ENCODE measurements at places on chromosomes 5 and 9. TPM values are rescaled to one million over a fixed set of nuclear protein-coding genes. Genes with fewer than 3 reads are reported as not detected.

Gene CDH12
- not detected for total RNA-seq

Gene SCGB3A2
- total RNA-seq: not detected

Gene OTP
- not detected for total RNA-seq

Gene PARP8
- total RNA-seq: 57.2 TPM

Gene CARD9
- 6.1 TPM for total RNA-seq

Gene ABHD17B
- total RNA-seq: 7.1 TPM

Gene FGD3
- 80.2 TPM for total RNA-seq

Gene FAM78A
- total RNA-seq: 29.1 TPM

Data from activated T-helper 17 cell treated with anti-CD3 and anti-CD28 coated beads, Interleukin-2, amount 50 U/mL, for 72 hours (primary cell).